CD4-positive, alpha-beta T cell treated with Interleukin-4 for 1 hour (primary cell): ENCODE measurements at places on chromosomes 7 and 10.

GRCh38 chr10:110487411-110488331 lies 10.0 kb upstream of the DUSP5 start:
- DNase-seq = no peak

GRCh38 chr7:52775876-52776275 lies 259.6 kb upstream of the POM121L12 start:
- no peak for DNase-seq

DNA sequence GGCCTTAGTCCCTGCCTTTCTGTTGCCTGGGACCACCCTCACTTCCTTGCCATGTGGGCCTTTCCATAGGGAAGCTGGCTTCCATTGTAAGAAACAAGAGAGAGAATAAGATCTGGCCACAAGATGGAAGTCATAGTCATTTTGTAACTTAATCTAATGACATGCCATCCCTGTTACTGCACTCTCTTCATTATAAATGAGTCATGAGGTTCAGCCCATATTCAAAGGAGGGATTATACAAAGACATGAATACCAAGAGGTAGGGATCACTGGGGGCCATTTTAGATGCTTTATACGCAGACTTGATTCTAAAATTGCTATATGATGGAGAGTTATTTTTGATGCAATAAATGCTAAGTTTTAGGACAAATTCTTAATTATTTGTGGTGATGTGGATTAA lies 75.2 kb upstream of the CELF2 start:
- no peak for DNase-seq

- no peak for DNase-seq
Measured at GRCh38 chr10:97048649-97049427, 136.9 kb downstream of the SLIT1 start.

- no peak for DNase-seq
Measured at GRCh38 chr10:125551247-125551646, 131.7 kb downstream of the TEX36 start.

GRCh38 chr10:96462606-96463151 lies 51.0 kb downstream of the TLL2 start:
- no peak for DNase-seq

GRCh38 chr7:55073976-55074528 lies 55.2 kb downstream of the EGFR start:
- DNase-seq = peak; percentile 64

- DNase-seq = no peak
Measured at GRCh38 chr10:118960157-118961090, 69.1 kb upstream of the NANOS1 start.

DNA sequence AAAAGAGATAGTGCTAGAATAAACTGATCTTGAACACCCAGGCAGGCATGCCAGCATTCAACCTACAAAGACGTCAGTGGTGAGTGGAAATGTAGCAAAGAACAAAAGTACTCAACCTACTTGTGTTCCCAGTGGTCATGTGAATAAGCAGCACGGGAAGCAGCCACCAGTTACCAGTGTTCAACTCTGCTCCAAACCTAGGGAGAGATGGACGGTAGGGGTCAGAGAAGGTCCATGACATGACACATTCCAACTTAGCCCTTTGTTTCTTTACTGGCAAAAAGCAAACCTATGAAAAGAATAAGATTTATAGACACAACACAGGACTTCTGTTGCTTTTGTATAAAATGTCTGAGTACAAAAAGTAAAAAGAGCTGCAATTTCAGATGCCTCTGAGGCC lies 511.4 kb downstream of the XPNPEP1 start:
- no peak for DNase-seq

- peak; percentile 81 for DNase-seq
Measured at GRCh38 chr7:151744656-151745638, 132.0 kb downstream of the PRKAG2 start.

DNA sequence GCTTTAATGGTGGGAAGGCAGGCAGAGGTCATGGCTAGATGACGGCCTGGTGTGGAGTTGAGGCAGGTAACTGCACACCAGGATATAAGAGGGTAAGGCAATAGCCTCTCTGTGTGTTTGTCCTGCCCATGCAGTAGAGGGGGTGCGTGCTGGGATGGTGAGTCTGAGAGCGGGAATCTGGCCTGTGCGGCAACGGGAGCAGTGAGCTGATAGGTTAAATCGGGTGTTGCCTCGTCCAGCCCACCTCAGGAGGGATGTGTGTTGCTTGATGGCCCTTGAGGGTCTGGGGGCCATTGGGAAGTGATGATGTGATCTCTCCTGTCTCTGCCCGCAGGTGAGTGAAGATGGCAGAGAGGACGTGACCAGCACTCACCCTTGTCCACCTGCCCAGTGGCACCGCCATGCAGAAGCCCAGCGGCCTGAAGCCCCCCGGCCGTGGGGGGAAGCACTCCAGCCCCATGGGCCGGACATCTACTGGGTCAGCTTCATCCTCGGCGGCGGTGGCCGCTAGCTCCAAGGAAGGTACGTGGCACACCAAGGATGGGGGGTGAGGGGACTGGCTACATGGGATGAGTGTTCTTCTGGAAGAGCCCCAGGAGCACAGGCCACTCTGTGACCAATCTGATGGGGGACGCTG lies 28.1 kb downstream of the CLIP2 start:
- DNase-seq = no peak

GRCh38 chr10:13658264-13658663 lies 71.5 kb downstream of the PRPF18 start:
- no peak for DNase-seq

DNA sequence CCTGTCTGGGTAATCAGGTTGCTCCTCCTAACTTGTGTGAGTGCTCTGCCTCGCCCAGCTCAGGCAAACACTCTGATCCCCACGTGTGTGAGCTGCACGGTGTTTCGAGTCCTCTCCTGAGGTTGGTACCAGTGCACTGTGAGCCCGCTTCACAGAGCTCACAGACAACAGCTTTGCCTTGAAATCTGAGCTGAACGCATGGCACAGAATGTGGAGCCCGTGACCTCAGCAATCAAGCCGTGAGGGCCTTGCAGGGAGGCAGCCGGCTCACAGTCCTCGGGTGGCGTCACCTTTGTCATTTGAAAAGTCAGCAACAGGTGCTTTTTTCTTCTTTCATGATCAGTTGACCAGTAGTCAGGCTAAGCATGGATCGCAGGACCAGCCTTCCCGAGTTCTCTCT lies 60.2 kb upstream of the ADGRA1 start:
- no peak for DNase-seq

DNA sequence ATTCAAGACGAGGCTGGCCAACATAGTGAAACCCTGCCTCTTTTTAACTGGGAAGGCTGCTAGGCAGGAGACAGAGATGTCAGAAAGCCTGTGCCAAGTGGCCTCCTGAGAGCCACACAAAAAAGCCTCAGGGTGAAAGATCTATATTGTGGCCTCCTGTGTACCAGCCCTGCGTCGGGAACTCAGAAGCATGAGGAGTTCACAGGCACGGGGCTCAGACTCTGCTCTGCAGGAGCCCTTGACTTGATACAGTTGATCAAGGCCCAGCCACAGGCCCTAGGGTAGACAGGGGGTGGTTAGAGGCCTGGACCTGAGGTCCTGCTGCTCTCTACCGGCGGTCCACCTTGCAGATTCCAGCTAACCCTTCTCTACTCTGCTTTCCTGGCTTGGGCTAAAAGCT lies 30.2 kb downstream of the FAM241B start:
- DNase-seq = no peak

DNA sequence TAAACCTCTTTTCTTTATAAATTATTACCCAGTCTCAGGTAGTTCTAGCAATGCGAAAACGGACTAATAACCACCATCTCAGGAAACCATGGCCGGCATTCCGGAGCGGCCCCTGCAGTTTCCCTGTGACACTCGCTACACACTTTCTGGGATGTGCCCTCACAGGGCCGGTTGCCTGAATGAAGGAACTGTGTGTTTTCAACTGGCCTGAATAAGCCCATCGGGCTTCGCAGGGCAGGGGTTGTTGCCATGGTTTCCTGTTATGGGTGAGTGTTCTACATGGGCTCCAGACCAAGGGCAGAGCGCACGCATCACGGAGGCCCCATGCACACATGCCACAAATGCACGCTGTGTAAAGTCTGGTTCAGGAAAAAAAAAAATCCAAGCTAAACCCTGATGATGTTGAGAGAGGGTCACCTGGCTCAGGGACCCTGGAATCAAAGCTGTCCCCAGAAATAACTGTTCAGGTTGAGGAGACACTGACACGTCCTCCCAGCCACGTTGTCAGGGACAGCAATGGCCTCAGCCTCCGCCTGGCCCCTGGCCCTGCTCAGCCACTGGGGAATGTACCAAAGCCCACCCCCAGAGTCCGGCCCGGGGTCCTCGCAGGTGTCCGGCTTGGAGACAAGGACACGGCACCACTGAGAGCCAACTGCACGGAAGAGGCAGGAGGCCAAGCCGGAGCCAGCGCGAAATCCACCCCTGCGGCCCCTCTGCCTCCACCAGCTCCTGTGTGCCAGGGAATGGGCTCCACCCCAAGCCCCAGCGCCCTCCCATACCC lies 47.9 kb downstream of the STK32C start:
- DNase-seq = no peak

- no peak for DNase-seq
Measured at GRCh38 chr7:82131215-82131614, 312.4 kb downstream of the CACNA2D1 start.

- DNase-seq = no peak
Measured at GRCh38 chr7:519484-520390, at the start of gene PDGFA. PDGFA (minus strand) TSS chr7:519846; CDS start chr7:519001, 845 bp downstream.

GRCh38 chr10:103120977-103121735 lies 71.9 kb downstream of the NT5C2 start:
- no peak for DNase-seq

GRCh38 chr10:46327685-46328084 lies 40.9 kb downstream of the ANTXRL start:
- no peak for DNase-seq

GRCh38 chr7:135801045-135801693 lies 52.6 kb upstream of the FAM180A start:
- DNase-seq = peak; percentile 75

DNA sequence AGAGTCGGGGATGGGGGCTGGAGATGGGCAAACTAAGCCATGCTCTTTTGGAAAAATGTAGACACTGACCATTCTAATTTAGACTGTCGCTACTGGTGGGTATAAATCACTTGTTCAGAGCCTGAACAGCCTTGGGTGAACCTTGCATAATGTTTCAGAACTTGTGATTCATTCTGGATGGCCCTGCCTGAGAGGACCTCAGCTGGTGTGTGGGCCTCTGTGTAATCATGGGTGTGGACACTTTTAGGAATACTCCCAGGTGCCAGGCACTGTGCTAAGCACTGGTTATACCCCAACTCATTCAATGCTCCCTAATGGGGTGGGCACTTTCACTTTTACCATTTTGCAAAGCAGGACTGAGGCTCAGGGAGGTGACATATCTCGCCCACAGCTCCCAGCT lies 26.8 kb upstream of the TM9SF3 start:
- DNase-seq = no peak

DNA sequence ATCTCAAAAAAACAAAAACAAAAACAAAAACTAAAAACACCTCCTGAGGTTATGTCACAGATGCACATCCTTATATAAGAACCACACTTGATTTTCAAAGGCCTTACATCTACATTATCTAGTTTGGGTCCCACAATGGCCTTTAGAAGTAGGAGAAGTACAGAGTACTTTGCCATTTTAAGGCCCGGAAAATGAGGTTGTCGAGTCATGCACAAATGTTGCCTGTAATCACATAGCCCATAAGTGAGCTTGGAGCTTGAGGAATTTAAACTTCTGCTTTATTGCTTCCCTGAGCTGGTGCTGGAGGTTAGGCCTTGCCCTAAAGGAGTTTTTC lies 9.7 kb upstream of the MKRN1 start:
- DNase-seq = no peak

- no peak for DNase-seq
Measured at GRCh38 chr7:44159824-44160630, 18.9 kb upstream of the MYL7 start.

GRCh38 chr10:75101416-75102251 lies 9.8 kb upstream of the SAMD8 start:
- DNase-seq = no peak

- no peak for DNase-seq
Measured at GRCh38 chr10:121990015-121990677, 1.2 kb downstream of the TACC2 start.

- DNase-seq = no peak
Measured at GRCh38 chr7:38123494-38123893, 54.6 kb upstream of the STARD3NL start.

DNA sequence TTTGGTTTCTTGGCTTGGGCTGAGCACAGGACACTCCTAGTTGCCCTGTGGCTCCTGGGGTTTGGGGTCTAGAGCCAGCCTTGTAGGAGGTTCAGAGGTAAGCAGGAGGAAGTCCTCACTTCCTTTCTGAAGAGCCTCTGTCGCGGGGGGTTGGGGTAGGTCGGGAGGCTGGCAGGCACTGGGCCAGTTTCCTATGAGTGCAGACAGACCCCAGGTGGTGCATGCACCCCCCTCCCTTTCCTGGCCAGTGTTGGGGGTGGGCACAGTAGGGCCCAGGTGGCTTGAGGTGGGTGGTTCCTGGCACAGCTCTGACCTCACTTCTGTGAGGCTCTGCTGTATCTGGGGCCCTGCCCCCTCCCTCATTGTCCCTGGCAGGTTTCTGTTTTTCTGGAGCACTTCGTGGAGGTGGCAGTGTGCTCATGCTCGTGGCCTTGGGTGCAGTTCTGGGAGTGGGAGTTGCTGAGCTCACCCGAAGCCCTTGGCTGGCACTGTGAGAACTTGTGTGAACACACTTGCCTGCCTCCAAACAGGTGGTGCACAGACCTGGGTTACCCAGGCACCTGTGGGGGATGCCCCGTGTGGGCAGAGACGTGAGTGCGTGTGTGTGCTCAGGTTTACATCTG lies 1.8 kb downstream of the PALD1 start:
- peak; percentile 65 for DNase-seq

DNA sequence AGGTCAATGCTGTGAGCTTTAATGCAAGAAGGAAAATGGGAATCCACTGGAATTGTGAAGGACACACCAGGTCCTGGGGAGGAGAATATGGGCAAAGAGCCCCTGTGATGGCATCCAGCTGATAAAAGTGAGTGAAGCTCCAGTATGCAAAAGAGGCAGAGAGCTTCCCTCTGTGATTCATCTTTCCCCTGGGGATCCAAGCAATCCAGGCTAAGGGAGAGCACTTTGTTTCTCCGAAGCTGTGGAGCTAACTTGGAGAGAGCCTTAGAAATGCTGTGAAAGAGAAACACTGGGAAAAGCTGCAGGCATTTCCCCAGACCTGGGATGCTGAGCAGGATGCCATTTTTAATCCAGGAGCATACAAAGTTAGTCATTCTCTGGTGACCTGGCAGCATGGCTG lies 489.5 kb downstream of the SH2D4B start:
- DNase-seq = no peak

DNA sequence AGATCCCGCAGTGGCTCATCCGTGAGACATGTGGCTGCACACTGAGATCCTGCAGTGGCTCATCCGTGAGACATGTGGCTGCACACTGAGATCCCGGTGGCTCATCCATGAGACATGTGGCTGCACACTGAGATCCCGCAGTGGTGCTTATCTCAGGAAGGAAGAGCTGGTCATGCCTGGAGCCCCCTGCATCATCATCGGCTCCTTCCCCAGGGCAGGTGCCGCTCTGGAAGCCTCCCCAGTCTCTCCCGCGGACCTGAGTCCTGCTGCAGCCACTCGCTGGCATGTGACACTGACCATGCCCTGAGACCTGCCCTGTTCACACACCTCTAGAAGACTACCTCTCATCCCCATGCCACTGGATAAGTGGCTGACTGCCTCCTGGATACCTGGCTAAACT lies 181.3 kb downstream of the PTPRN2 start:
- no peak for DNase-seq

GRCh38 chr10:77844713-77845445 lies 81.7 kb downstream of the DLG5 start:
- DNase-seq = no peak
